ENCODE measurements at places on chromosomes 4 and X. TPM values are rescaled to one million over a fixed set of nuclear protein-coding genes. Genes with fewer than 3 reads are reported as not detected.

Gene FAT4
- not detected for total RNA-seq

- DNase-seq, result no peak
Measured at GRCh38 chr4:159367781-159368080, 264.9 kb downstream of the RAPGEF2 start.

DNA sequence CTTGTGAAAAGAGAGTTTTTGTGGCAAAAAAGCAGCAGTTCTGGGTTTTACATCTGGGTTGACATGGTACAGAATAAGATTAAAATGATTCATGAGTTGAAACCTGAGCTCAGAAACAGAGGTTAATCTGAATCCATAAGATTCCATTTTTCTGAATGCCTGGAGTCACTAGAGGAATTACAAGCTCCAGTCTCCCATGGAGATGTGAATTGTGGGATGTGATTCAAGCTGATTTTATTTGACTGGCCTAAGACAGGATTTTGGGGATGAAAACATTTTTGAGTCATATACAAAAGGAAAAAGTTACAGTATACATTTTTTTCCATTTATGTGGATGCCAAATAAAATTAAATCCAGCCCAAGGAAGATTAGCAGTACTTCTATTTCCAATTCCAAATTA, 161.1 kb downstream of the RBM46 start:
- no peak for DNase-seq

DNA sequence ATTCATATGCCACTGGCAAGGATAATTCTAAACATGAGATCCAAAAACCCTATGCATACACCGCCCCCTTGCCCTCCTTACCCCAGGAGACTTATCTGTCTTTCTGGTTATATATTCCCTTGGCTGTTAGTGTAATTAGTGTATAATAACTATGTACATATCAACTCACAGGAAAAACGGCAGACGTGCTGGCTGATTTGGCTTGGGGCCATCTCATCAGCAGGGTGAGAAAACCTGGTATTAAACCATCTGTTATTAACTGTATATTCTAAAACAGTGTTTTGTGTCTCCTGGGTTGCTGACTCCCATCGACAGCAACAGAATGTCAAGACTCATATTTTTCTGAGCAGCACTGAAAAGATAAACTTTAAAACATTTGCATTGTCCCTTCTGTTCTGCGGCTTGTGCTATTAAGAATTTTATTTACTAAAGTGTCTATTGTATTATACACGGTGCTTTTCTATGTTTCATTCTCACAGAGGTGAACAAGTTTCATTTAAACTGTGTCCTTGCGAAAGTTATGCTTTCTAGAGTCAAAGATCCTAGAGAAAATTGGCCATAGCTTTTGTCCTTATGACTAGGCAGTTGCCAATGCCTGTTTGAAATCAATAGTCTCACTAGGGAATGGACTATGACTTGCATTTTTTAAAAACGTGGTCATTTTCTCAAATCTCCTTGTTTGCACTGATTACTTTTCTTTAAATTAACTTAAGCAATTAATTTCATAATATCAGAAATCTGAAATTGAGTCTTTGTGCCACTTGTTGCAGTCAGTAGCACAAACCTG, 211.5 kb upstream of the MID1 start:
- DNase-seq, result no peak

DNA sequence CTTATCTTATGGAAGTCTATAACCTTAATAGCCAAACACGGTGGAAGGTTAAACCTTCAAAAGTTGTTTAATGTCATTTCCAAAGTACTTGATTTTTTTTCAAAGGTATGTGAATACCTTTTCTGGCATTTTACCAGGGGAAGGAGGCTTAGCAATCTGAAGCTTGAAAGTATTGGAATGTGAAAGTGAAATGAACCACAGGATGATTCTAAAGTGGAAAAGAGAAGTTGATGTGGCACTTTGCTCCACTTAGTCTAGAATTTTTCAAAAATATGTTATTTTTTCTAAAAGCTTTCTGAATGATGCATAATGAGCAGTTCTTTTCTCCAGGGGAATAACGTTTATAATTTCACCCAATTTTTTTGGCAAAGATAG, 19.2 kb downstream of the PI4K2B start:
- DNase-seq, result no peak

DNA sequence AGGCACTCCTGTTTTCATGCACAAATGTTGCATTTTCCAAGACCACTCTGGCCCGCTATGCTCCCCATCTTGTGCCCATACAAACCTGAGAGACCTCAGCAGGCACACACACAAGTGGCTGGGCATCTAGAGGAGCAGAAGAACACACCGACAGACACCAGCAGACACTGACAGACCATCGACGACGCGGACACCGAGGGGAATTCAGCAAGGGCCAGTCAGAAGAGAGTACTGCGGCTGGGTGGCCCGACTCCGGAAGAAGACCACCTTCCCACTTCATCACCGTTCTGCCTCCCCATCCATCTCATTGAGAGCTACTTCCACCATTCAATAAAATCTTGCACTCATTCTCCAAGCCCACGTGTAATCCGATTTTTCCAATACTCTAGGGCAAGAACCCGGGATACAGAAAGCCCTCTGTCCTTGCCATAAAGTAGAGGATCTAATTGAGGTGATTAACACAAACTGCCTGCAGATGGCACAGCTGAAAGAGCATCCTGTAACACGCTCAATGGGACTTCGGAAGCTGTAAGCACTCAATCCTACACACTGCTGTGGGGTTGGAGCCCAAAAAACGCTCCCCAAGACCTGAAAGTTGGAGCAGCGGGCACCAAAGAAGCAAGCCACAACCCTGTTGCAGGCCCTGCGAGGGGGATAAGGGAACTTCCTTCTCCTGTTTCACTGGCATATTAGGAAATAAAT, 780.9 kb downstream of the ARAP2 start:
- DNase-seq, result no peak

Gene TCEAL2
- not detected for total RNA-seq
